ENCODE measurements at places on chromosomes 5 and 9.
A peak's percentile ranks its signal among the peaks of the same experiment; 100 is the strongest.

GRCh38 chr9:33919276-33919897 is 102.4 kb downstream of the UBE2R2 start:
- DNase-seq: no peak

DNA sequence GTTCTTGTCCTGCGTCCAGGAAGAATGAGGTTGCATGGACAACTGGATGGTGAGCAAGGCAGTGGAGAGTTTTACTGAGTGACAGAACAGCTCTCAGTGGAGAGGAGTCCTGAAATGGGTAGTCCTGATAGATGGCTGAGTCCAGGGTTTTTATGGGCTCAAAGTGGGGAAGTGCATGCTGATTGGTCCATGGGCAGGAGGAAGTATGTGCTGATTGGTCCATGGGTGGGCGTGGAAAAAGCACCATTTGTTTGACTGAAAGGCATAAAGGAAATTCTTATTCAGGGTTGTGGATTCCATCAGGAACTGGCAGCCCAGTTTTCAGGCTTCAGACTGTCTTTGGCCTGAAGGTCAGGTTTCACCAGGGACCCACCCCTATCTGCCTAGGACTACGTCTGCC is 10.6 kb downstream of the FSD1L start:
- no peak for DNase-seq

- no peak for DNase-seq
Observed at GRCh38 chr5:8013948-8014710, 145.2 kb downstream of the MTRR start.

GRCh38 chr9:127279717-127280285 is 15.2 kb downstream of the GARNL3 start:
- DNase-seq: no peak

GRCh38 chr9:101848485-101848919 is 110.1 kb upstream of the GRIN3A start:
- DNase-seq: no peak

DNA sequence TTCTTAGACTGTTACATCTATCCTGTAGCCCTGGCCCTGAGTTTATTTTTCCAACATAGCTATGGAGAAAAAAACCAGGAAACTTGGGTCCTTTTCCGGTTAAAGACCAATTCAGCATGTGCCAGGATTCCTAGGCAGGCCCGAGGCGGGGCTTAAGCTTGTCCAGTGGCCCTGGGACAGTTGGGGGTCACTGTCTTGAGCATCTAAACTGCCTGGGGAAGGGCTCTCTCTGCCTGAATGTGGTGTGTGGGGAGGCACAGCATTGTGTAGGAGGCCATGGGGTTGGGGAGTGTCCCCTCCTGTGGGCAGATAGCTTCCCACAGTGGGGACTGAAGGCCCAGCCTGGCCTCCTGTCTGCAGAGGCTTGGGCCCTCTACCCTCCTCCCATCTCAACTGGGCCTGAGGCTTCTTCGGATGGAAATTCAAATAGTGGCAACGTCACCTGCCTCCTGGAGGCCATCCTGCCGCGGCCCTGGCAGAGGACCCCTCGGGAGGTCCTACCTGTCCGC is 88.8 kb downstream of the PHF2 start:
- DNase-seq: peak; percentile 3

GRCh38 chr5:169548315-169548714 is 35.3 kb upstream of the SPDL1 start:
- no peak for DNase-seq

- no peak for DNase-seq
Observed at GRCh38 chr9:68515326-68516017, 25.2 kb downstream of the TMEM252 start.

GRCh38 chr5:172455087-172455381 is 709 bp upstream of the SH3PXD2B start:
- no peak for DNase-seq

GRCh38 chr9:135506327-135507103 is 6.0 kb downstream of the MRPS2 start:
- DNase-seq: no peak

DNA sequence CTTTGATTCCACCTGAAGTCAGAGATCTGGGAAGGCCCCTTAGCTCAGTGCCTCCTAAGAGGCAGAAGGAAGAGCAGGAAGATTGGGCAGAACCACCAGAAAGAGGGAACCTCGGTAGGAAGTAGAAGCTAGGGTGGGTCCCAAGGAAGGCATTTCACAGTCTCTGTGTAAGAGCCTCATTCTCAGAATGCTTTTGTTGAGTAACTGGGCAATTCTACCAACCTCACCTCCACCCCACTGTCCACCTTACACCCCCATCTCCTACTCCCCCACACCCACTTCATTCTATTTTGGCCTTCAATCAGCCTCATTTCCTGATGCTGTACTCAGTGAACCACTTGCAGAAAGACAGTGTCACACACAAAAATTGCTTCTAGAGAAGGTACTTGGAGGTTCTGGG is 3.5 kb downstream of the HBEGF start:
- no peak for DNase-seq

DNA sequence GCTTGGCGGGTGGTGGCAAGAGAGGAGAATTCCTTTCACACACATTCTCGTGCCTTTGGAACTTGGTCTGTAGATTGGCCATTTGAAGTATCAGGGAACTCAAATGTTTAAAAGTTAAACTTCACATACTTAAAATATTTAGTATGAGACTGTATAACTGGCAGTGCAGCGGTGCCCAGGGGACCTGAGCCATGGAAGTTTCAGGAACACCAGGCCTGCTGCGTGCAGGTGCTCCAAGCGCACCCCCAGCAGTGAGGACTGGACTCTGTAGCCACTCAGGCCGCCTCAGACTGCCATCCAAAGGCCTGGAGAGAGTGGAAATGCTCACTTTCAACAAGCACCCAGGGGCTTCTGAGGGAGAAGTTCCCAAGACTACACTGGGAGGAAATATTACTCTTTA is 273.5 kb upstream of the IRX2 start:
- no peak for DNase-seq

DNA sequence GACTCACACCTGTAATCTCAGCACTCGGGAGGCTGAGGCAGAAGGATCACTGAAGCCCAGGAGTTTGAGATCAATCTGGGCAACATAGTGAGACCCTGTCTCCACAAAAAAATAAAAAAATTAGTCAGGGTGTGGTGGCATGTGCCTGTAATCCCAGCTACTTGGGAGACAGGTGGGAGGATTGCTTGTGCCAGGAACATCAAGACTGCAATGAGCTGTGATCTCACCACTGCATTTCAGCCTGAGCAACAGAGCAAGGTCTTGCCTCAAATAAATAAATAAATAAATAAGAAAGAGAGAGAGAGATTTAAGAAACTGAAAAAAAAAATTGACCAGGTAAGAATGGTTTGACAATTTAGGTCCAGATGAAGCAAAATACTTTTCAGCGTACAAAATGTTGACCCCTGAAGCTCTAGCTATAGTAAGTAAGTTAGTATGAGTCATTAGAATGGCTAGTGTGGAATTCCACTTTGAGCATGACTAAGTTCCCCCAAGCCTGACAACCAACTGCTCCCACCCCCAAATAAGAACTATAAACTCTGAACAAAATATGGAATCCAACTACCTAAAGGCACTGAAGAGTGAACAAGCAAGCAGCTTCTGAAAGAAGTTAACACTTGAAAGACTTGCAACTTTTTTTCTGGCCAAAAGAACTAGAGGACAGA is 217.8 kb upstream of the TLE4 start:
- no peak for DNase-seq

DNA sequence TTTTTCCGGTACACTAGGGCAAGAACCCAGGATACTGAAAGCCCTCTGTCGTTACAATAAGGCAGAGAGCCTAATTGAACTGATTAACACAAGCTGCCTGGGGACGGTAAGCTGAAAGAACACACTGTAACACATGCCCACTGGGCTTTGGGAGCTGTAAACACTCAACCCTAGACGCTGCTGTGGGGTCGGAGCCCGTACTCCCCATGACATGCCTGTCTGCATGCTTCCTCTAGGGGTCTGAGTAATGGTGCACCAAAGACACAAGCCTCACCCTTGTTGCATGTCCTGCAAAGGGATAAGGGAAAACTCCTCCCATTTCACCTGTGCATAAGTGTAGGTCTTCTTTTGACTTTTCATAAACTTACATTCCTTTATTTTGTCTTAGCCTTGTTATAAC is 194.0 kb downstream of the FBXL7 start:
- DNase-seq: no peak

- DNase-seq: no peak
Observed at GRCh38 chr5:27240791-27241190, 202.4 kb upstream of the CDH9 start.

GRCh38 chr9:68838245-68838644 is 133.2 kb downstream of the PIP5K1B start:
- no peak for DNase-seq

DNA sequence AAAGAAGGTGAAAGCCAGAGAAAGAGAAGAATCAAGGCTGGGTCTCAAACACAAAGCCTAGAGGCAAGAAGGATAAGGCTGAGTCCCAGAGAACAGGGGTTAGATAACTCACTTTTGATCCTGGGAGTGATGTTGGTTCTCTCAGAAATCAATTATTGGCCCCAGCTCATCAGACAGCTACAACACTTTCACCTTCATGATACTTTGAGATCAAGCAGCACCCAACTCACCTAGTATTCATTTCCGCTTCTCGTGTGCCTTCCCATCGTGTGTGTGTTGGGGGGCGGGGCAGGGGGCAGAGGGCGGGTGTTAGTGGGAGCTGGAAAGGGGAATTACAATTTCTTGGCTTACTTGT is 92.2 kb upstream of the RAD23B start:
- DNase-seq: no peak

GRCh38 chr5:81754621-81755020 is 3.7 kb upstream of the SSBP2 start:
- DNase-seq: no peak

DNA sequence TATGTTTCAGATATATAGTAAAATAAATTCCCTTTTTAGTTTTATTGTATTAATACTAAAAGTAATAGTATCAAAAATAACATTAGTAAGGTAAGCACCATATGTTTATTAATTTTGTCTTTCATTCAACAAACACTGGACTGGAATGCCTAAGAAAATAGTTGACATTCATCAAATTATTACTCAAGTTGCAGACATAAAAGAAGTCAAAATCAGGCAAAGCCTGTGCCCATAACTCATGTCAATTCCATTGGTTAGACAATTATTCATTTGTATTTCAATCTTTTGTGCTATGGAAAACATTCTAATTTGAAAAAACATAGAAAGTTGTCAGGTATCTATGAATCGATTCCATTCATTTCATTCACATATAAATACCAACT is 158.9 kb downstream of the CEMIP2 start:
- DNase-seq: no peak

- DNase-seq: no peak
Observed at GRCh38 chr5:38455796-38456330, 100.6 kb downstream of the LIFR start.

- DNase-seq: no peak
Observed at GRCh38 chr9:98596486-98596885, 112.2 kb downstream of the GABBR2 start.

DNA sequence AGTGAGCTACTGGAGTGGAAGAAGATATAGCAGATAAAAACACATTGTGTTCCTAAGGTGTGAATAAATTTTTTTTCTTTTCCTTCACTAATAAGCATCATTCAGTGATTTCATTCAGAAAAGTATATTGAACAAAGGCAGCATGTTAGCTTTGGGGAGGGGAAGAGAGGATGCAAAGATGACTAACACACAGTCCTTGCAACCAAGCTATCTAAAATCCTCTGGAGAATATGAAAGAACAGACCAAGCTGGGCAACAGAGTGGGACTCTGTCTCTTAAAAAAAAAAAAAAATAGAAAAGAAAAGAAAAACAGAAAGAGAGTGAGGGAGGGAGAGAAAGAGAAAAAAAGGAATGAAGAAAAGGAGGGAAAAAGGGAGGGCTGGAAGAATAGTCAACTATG is 22.3 kb upstream of the OMD start:
- DNase-seq: no peak

DNA sequence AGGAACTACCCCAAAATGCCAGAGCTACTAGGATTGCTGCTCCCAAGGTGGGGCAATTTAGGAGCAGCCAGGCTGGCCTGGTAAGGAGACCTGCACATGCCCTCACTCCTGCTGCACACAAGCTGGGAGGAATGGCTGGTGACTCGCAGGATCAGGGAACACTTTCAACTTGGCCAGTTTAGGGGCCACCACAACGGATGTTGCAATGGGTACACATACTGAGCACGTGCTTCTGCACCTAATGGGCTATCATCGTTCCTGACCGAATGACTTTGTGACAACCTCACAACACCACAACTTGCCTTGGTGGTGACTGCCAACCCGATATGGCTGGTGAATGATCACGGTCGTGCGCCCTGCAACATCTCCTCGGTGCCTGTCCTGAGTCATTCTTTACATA is 172.0 kb downstream of the ROR2 start:
- DNase-seq: no peak

GRCh38 chr5:135916638-135917263 is 21.1 kb upstream of the IL9 start:
- no peak for DNase-seq

DNA sequence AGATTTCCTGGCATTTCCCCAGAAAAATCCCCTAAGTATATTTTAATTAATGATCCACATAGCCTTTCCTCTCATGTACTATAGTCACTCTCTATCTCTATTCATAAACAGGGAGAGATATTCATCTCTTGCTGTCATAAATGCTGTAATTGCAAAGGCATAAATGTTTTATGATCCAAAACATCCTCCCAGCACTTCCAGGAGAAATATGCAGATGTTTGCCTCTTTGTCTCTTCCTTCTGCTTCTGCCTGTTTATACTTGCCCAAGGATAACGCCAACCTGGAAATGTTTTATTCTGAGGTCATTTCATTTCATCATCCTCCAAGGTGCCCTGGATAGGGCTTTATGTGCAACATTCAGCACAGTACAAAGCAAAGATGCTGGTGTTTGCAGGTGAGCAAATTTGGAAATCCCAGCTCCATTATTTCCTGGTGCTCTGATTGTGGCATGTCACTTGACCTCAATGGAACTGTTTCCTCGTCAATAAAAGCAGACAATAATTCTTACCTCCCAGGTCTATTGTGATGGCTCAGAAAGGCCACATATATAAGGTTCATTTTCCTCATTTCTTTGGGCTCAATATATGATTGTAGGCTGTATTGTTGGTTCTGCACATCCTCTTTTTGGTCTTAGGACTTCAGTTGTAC is 6.9 kb downstream of the TNFSF15 start:
- DNase-seq: no peak

DNA sequence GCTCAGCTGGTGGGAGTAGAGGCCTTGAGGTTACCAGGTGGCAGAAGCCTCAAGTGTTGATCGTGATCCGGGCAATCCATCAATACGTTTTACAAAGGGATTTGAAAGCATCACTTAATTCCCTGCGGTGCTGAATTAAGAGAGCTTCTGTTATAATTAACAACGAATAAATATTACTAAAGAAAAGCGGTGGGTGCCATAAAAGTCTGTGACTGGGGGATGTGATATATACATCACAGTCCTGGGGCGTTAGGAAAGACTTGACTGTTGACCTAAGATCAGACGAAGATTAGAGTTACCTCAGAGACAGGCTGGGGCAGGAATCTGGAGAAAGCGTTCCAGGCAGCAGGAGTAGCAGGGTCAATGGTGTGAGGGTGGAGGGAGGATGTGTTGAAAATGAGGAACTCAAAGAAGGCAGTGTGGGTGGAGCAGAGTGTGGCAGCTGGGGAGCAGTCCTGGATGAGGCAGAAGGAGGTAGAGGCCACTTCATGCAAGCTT is 6.7 kb upstream of the C5orf63 start:
- DNase-seq: no peak

Measured in left ventricle myocardium inferior (tissue), 1 donor.